ENCODE measurements at places on chromosomes 2 and 18.

GRCh38 chr18:48573632-48574283 lies 34.9 kb downstream of the CTIF start:
- peaks cover 4% of the 10 kb centered on the region for H3K36me3 ChIP-seq
- no peak overlapping the region for H3K4me3 ChIP-seq
- no peak overlapping the region for H3K27ac ChIP-seq
- no peak for DNase-seq
- H3K27me3 ChIP-seq, result no peaks in the 10 kb centered on the region

- no peaks in the 10 kb centered on the region for H3K4me1 ChIP-seq
- H3K4me3 ChIP-seq, result no peak overlapping the region
- H3K27me3 ChIP-seq, result peaks cover 18% of the 10 kb centered on the region
- DNase-seq, result no peak
- H3K36me3 ChIP-seq, result no peaks in the 10 kb centered on the region
Observed at GRCh38 chr2:237180987-237181386, 95.3 kb downstream of the COPS8 start.

DNA sequence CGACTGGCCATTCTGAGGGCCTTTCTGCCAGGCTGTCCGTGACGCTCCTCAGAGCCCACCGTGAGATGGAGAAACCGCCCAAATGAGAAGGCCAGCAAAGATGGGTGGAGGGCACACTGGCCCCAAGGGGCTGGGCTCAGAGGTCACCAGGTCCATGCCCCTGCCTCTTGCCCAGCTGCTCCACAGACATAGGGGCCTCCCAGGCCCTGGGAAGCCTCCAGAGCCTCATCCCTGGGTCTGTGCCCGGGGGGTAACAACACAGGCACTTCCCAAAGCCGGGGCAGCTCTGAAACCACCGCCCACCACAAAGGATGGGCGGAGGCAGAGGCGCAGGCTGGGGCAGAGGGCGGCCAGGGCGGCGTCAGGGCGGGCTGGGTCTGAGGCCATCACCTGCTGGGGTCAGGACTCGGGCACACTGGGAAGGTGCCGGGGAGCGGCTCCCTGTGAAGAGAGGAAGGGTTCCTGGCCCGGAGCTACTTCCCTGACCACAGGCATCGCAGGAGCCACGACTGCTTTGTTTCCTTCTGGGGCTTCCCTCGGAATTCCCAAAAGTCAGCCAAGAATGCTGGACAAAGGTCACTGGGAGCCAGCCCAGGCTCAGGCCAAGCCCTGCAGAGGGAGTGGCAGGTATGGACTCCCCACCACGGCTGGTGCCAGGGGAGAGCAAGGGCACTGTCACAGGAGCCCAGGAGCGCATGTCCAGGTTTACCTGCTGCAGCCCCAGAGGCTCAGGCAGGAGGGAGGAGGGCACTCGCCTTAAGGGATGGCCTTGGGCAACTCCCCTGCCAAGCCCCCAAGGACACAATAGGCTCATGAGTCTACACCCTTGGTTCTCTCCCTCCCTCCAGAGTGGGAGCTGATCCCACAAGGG lies 9.4 kb downstream of the CYP26B1 start:
- H3K27ac ChIP-seq, result no peak overlapping the region
- no peak for DNase-seq

DNA sequence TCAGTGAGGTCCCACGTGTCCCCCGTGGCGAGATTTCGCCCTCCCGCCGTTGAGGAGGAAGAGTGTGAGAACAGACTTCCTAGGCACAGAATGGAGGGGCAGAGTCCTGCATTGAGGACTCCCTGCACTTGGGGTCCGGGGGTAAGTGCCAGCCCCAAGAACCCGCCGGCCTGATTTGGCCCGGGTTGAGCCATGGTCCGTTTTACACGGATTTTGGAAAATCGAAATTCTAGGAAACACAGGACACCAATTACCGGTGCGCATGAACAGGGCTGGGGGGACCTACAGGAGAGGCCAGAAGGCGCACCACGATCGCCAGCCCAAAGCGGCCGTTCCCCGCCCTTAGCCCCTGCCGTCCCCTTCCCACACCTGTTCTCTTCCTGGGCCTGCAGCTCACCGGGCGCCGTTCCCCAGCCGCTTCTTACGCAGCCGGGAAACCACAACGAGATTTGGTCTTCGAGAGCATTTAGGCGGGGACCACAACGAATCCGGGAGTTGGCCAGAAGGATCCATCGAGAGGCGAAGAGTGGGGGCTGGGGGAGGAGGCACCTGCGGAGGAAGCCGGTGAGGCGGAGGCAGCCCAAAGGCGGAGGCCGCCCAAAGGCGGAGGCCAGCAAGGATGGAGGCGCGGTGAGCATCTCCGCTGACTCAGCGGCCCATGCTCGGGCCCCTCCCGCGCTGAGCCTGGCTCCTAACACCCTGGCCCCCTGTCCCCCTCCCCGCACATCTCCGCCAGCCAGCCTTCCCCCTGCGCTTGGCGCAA lies 464 bp upstream of the TLX2 start:
- peaks cover 28% of the 10 kb centered on the region for H3K4me1 ChIP-seq
- H3K27ac ChIP-seq, result no peak overlapping the region
- H3K4me3 ChIP-seq, result peak overlapping the region; percentile 28

DNA sequence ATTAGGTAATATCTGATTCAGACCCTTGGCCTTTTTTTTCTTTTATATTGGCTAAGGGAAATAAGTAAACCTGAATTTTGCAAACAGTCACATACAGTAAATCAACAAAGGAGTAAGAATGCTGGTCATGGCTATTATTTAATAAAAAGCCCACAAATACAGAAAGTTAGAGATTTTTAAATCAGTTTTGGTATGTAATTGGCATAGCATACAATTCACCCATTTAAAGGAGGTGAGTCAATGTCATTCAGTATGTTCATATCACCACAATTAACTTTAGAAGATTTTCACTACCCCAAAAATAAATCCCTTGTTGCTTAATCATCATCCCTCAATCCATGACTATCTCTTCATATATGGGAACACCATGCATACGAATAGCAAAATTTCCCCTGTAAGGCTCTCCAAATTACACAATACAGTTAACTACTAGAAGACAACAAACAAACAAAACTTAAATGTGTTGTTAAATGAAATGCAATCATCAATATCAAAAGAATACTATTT lies 45.9 kb upstream of the NYAP2 start:
- H3K36me3 ChIP-seq, result no peaks in the 10 kb centered on the region
- no peak for DNase-seq
- no peak overlapping the region for H3K27ac ChIP-seq
- no peaks in the 10 kb centered on the region for H3K4me1 ChIP-seq

DNA sequence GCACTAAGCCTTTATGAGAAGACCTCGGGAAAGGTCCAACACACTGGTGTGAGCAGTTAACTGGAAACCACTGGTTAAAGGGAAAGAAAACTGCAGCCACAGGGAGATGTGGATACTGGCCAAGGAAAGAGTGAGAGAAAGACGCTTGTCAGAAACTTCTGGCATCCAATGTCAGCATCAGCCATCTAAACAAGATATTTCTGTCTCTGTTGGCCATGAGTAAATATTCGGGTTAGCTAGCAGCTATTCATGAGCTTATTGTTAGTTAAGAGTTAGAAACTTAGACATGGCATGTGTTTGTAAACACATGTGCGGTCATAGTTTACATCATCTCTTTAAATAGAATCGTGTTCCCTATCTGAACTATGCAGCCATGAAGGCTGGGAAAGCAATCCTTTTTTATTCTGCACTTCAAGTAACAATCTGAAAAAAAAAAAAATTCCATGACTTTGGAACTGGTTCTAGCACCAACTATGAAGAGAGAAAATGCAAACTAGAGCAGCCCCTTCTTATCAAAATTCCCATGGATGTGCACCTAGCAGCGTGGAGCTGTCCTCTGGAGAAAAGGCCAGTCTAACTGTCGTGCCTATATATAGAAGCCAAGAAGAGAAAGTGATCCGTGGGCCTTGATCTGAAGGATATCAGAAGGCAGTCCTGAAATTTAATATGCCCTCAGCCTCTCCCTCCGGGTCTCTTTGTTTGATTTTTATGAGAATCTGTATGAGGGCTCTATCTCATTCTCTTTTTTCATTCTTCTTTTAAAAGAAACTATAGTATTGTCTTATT lies 84.0 kb upstream of the RFX8 start:
- no peak overlapping the region for H3K4me3 ChIP-seq
- no peaks in the 10 kb centered on the region for H3K36me3 ChIP-seq
- H3K4me1 ChIP-seq, result peaks cover 7% of the 10 kb centered on the region
- H3K27me3 ChIP-seq, result peaks cover 2% of the 10 kb centered on the region
- no peak overlapping the region for H3K27ac ChIP-seq

DNA sequence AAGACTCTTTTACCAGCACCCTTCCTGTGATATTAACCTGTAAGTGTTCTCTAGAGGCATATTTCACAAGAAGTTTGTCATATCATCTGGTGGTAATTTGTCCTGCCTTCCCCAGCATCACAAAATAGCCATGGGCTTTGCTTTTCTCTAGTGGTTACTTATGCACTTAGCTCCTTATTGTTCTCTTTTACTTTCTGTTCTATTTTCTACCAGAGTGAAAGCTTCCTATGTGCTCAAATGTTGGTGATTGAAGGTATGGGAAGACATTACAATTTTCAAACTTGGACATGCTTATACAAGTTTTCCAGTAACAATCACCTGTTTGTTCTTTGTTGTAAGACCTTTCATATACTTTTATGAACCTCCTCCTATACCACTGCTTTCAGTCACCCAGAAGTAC lies 87.0 kb upstream of the KCNH7 start:
- DNase-seq, result no peak
- no peak overlapping the region for H3K4me3 ChIP-seq
- no peaks in the 10 kb centered on the region for H3K27me3 ChIP-seq
- no peaks in the 10 kb centered on the region for H3K4me1 ChIP-seq

GRCh38 chr2:7031547-7032245 lies 114.5 kb downstream of the RNF144A start:
- H3K27me3 ChIP-seq, result no peaks in the 10 kb centered on the region
- no peaks in the 10 kb centered on the region for H3K4me1 ChIP-seq
- H3K36me3 ChIP-seq, result no peaks in the 10 kb centered on the region
- H3K27ac ChIP-seq, result no peak overlapping the region

DNA sequence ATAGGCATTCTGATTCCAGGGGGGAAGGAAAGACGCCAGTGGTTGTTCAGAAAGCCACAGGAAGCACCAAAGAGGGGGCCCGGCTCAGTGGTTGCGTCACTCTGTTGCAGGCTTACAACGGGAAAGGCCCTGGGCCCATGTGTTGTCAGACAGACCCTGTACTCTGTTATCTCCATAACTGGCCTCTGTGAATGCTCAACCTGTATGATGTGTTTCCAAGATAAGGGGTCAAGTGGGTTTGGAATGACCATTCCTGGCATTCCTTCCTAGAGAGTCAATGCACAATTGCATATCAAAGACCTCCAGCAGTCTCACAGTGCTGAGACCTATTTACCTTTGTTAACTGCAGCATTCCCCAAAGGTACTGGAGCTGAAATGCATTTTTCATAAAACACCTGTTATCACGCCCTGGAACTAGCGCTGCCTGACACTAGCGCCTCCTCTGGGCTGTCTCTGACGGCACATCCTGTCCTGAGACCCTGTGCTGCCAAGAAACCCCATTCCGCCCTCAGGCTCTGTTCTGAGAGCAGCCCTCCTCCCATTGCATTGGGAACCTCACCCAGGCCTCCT lies 13.2 kb upstream of the LRRFIP1 start:
- peaks cover 20% of the 10 kb centered on the region for H3K4me1 ChIP-seq
- no peak overlapping the region for H3K27ac ChIP-seq
- no peak overlapping the region for H3K4me3 ChIP-seq
- peaks cover 18% of the 10 kb centered on the region for H3K27me3 ChIP-seq

DNA sequence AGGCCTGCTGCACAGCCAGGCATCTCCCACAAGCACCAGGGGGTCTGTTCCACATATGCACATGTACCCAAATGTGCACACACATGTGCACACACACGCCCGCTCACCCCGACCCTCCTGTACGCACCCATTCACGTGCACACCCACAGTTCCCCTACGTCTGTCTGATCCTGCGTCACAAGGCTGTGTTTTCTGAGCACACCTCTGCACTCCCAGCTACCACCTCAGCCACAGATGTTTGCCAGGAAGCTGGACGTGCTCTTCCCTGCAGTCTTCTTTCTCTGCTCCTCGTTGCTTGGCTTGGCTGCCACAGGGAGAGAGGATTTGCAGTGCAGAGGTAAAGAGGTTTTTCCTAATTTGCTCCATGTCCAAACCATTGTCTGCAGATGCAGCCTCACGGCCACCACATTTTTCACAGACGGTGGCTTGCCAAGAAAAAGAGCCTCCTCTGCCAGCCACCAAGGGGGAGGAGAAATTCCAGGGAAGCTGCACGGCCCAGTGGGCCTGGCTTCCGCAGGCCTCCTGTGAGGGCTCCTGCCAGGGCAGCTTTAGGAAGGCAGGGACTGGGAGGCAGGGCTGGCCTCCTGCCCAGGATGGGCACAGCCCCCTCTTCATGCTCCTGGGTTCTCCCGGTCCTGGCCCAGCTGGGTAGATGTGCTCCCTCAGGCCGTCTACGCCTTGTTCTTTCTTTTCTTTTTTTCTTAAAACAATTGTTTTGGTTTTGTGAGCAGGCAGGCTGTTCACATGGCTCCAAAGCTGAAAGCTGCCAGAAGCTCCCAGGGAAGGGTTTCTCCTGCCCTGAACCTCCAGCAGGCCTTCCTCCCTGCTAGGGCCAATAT lies 29.3 kb upstream of the HS6ST1 start:
- no peak overlapping the region for H3K27ac ChIP-seq
- no peak overlapping the region for H3K4me3 ChIP-seq
- H3K27me3 ChIP-seq, result no peaks in the 10 kb centered on the region
- H3K4me1 ChIP-seq, result no peaks in the 10 kb centered on the region

GRCh38 chr2:237447496-237447895 lies 33.5 kb upstream of the COL6A3 start:
- DNase-seq, result no peak
- H3K27me3 ChIP-seq, result peaks cover 10% of the 10 kb centered on the region
- H3K36me3 ChIP-seq, result no peaks in the 10 kb centered on the region
- H3K27ac ChIP-seq, result no peak overlapping the region

GRCh38 chr18:61236356-61237057 lies 96.7 kb upstream of the CDH20 start:
- H3K4me3 ChIP-seq, result no peak overlapping the region
- no peaks in the 10 kb centered on the region for H3K27me3 ChIP-seq
- no peak overlapping the region for H3K27ac ChIP-seq
- no peak for DNase-seq
- H3K4me1 ChIP-seq, result no peaks in the 10 kb centered on the region
- no peaks in the 10 kb centered on the region for H3K36me3 ChIP-seq

- no peaks in the 10 kb centered on the region for H3K27me3 ChIP-seq
- H3K4me3 ChIP-seq, result no peak overlapping the region
- DNase-seq, result no peak
- H3K36me3 ChIP-seq, result no peaks in the 10 kb centered on the region
- H3K4me1 ChIP-seq, result no peaks in the 10 kb centered on the region
- no peak overlapping the region for H3K27ac ChIP-seq
Observed at GRCh38 chr2:125169764-125170146, 1144.7 kb downstream of the CNTNAP5 start.

DNA sequence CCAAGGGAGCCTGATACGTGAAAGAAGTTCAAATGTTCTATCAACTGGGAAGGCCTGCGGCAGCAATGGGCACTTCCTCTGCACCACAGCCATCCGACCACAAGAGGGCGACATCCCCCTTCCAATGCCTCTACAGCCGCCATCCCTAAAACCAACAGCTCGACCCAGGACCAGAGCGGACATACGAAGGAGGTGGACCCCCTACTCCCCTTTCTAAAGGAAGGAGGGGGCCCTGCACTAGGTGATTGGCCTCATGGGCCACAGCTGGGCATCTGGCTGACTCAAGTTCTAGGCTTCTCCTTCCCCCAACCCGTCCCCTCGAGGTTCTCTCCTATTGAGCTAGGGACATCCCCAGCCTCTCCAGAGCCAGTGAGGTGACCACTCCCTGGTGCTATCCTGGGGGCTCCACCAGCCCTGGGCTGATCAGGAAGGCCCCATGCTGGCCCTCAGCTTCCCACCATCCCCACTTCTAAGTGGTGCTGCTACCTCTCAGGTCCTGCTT lies 217.2 kb downstream of the TNS1 start:
- H3K36me3 ChIP-seq, result no peaks in the 10 kb centered on the region
- no peak overlapping the region for H3K4me3 ChIP-seq
- H3K27ac ChIP-seq, result no peak overlapping the region
- H3K27me3 ChIP-seq, result no peaks in the 10 kb centered on the region
- H3K4me1 ChIP-seq, result peaks cover 18% of the 10 kb centered on the region

Measured in activated B cell treated with CpG ODN at 0.5 μM for 24 hours (primary cell).